T-cell (primary cell): ENCODE measurements at places on chromosomes 1 and 21.

DNA sequence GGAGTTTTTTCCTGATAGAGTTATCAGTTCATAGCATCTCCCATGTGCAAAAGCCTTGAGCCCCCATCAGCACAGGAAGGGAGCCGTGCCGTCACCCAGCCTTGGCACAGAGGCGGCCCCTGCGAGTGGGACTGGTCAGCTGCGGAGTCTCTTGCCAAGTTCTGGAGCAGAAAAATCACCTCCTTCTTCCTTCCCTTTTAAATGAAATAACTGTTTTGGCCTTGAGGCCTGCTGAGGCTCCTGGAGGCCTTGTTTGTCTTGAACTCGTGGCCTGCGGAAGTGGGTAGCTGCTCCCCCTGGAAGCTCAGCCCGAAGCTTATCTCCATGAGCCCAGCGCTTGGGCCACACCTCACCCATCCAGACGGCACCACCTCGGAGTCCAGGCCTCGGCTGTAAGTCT is 145.7 kb upstream of the TMEM51 start:
- no peak for DNase-seq

- no peak for DNase-seq
Observed at GRCh38 chr1:115811140-115811828, 29.6 kb downstream of the NHLH2 start.

DNA sequence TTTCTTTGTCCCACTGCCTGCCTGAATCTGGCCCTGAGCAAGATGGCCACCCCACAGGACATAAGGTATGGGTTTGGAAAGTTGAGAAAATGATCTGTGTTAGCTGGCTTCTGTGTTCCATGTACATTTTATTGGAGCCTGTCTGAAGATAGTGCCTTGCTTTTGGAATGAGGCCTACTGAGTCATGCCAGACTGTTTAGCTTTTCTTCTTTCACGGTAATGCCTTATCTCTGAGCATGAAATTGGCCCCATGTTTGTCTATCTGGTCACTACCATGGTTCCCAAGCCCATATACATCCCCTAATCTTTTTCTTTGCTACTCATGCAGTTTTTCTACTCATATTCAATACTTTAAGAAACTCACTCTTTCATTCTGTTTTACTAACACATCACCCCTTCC is 85.1 kb upstream of the LMO4 start:
- no peak for DNase-seq

GRCh38 chr1:52862666-52863458 is 20.3 kb downstream of the ZYG11A start:
- no peak for DNase-seq

DNA sequence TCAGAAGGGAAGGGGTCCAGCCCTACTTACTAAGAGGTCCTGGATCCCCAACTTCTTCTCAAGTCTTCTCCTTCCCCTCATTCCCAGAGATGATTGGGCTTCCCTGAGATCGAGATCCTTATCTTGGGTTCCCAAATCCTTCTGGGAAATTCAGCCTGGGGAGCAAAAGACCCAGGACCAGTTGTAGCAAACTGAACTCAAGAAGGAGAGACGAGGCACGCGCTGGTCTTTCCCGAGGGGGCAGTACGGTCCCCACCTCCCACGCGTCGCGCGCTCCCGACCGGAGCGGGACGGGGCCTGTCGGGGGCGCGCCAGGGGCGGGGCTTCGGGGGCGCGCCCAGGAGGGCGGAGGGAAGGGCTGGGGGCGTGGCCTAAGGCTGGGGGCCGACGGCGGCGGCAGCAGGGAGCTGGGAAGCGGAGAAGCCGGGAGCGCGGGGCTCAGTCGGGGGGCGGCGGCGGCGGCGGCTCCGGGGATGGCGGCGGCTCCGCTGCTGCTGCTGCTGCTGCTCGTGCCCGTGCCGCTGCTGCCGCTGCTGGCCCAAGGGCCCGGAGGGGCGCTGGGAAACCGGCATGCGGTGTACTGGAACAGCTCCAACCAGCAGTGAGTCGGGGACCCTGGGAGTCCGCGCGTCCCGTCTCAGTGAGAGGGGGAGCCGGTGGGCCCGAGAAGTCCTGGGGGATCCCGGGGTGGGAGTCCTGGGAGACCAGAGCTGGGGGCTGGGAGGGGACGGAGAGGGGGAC is at the start of gene EFNA3:
Gene EFNA3, plus strand, starts transcription at position 369 of the 741 bp plus-strand sequence. Its CDS starts 105 bp downstream, at position 474.
- no peak for DNase-seq

DNA sequence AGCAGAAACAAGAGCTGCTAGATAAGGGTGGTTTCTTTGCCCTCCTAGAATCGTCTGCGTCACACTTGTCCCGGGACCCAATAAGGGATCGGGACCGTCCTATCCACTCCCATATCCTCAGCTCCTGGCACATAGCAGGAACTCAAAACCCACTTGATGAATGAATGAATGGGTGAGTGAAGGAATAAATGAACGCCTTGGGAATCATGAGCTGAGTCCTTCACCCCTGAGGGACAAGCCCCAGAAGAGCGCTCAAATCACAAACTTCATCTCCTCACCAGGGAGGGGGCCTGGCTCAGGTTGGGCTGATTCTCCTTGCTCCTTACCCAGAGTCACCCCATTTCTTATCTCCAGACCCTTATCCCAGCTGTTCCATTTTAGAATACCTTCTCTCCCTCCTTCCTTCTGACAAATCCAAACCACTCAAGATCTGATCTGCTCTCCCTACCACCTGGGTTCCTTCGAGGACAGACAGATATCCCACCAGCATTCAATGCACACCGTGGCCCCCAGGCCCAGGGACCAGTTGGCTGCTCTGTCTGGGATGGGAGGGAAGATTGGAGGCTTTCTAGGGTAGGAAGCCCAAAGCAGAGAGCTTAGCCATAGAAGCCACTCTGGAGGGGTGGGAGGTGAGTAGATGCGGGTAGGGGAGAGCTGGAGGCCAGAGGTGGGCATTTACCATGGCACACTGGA is 643 bp upstream of the MOB3C start:
- no peak for DNase-seq

DNA sequence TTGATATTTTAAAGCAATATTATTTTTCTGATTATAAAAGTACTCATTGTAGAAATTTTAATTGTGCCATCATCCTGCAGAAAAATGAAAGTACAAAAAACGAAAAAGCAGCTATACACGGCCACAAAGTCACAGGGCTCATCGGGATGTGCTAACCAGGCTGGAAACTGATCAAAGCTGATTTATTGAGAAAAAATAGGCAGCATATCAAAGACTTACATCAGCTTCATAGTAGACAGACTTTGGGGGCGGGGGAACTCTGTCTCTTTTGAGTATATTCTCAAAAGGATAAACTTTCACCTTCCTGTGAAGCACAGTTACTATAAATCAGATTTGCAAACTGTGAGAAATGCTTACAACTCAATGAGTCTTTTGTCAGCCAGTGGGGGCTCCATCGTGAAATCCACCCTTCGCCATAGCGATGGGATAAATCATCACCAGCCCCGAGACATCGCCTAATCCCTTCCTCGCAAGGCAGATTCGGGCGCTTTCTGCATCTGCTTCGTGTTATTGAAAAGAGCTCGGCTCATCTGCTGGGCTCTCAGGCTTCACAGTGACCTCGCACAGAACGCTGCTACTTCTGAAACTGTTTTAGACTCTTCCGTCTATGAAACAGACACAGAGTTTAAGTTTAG is 69.2 kb upstream of the ERG start:
- DNase-seq: no peak

DNA sequence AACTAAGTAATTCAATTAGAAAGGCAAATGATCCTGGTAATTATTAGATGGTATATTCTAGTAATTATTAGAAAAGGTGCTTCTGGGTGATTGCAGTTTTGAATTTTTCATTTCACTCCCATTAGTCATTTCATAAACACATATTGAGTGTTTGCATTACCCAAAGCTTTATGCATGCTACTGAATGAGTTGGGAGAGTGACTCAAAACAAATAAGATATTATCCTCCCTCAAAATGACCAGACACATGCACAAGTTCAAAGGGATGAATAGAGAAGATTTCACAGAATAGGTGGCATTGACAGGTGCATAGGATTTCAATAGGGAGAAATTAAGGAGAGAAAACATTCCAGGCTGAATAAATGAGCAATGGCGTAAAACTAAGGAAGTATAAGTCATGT is 84.7 kb downstream of the PHTF1 start:
- no peak for DNase-seq

- peak; percentile 10 for DNase-seq
Observed at GRCh38 chr1:229001467-229002011, 266.3 kb downstream of the RHOU start.

DNA sequence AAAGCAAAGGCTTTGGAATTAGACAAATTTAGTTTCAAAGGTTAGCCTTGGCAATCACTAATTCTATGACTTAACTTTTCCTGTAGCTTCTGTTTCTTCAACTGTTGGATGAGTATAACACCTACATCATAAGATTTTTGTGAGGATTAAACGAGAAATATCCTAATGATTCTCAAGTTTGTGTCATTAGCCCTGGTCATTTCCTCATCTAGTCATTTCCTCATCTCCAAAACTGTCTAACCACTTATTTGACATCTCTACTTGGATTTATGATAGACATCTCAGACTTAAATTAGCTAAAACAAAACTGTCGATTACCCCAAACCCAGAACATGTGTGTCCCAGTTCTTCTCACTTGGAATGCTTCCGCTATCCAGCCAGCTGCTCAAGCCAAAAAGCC is 80.2 kb upstream of the CHODL start:
- no peak for DNase-seq

DNA sequence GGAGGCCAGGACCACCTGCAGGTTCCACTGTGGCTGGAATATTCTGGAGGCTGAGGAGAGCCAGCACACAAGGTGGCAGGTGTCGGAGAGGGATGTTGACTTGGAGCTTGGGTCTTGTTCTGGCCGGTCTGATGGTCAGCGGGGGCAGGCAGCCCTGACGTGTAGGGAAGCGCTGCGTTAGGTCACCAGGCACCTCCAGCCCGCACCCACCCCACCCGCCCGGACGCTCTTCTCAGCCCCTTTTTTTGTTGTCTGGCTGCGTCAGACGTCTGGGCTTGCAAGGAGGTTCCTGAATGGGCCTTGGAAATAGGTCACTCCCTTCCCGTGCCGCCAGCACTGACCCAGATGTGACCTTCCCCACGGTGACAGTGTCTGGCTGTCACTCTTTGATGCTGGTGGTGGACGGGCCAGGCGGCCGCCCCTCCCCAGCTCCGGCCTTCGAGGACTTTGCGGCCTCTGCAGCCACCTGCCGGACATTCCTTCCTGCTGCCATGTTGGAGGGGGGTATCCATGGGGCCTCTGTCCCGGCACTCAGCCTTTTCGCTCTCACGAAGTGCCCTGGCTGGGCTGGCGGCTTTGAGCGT is 30.1 kb downstream of the SPSB1 start:
- no peak for DNase-seq

GRCh38 chr1:107877745-107878144 is 87.2 kb downstream of the VAV3 start:
- no peak for DNase-seq

DNA sequence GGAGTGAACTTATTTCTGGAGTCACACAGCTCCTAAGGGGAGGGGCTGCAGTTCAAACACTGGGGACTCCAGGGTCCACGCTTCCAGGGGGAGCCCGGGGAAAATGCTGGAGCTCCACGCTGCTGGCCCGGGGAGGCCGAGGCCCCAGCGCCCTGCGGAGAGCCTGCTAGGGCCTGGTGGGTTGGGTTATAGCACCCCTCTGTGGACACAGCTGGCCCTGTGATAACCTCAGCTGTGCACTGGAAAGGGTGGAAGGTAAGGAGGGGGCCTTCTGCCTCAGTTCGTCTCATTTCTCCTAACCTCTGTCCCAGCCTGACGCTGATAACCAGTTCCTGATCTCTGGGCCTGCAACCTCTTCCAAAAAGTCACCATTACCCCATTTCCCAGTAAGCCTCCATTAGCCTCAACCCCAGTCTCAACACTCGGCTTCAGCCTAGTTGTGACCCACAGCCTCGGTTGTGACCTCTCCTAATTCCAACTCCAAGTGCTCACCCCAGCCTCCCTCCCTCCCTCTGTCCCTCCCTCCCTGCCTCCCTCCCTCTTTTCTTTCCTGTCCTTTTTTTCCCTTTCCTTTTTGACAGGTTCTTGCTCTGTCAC is 7.1 kb downstream of the NBL1 start:
- no peak for DNase-seq

- no peak for DNase-seq
Observed at GRCh38 chr1:16026723-16027484, 5.1 kb downstream of the CLCNKA start.

- DNase-seq: no peak
Observed at GRCh38 chr1:110356379-110356778, 17.2 kb downstream of the RBM15 start.

DNA sequence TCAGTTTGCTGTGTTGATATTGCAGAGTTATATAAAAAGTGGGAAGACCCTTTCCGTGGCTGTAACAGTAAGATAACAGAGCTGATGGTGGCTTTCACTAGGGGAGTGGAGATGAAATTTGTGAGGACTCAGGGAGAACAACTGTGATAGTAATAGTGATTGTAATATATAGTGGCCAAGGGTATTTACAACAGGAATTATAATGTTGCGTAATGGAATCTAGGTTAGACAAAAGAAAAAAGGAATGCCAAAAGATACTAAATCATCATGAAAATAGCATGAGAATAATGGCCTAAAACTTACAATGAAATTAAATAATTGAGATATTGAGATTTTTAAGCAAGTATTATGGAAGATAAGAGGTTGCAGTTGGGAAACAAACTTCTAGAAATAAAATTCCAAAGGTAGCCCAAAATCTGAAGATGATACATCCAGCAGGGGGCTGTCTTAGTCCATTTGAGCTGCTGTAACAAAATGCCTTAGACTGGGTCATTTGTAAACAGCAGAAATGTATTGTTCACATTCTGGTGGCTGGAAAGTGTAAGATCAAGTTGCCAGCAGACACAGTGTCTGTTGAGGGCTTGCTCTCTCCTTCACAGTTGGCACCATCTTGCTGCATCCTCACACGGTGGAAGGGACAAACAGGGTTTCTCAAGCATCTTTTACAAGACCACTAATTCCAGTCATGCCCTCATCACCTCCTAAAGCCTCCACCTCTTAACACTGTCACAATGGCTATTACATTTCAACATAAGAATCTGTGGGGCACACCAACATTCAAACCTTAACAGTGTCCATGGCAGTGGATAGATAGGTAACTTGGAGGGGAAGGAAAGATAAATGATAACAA is 711.2 kb downstream of the MRPL39 start:
- no peak for DNase-seq

DNA sequence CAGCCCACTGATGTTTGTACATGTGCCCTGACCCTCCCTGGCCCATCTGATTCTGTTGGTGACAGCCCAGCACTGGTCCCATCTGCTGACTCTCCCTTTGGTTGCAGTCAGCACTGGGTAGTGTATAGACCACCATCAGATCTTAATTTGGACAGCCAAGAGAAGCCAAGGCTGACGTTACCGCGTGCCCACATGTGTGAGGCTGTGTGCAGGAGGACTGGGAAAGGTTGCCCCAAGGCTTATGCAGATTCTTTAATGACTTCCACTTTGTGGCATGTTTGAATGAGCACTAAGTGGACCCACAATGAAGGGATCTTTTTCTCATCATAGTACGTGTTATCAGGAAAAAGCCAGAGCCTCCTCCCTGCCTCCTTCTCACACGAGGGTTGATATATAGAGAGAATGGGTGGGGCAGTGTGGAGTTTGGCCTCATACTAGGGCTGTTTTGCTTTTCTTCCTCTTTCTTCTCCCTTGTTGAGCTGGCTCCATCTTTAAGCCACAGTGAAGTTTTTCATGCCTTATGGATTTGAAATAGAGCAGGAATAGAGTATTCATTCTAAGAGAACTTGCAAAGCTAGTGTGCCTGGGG is 93.5 kb downstream of the NAV1 start:
- no peak for DNase-seq
